ENCODE measurements at places on chromosomes 2 and 18. TPM values are rescaled to one million over a fixed set of nuclear protein-coding genes. Genes with fewer than 3 reads are reported as not detected.

The SULT1C4 gene
- total RNA-seq, result not detected

GRCh38 chr2:201779901-201780673 is 646 bp downstream of the ALS2 start:
- no peak for DNase-seq

DNA sequence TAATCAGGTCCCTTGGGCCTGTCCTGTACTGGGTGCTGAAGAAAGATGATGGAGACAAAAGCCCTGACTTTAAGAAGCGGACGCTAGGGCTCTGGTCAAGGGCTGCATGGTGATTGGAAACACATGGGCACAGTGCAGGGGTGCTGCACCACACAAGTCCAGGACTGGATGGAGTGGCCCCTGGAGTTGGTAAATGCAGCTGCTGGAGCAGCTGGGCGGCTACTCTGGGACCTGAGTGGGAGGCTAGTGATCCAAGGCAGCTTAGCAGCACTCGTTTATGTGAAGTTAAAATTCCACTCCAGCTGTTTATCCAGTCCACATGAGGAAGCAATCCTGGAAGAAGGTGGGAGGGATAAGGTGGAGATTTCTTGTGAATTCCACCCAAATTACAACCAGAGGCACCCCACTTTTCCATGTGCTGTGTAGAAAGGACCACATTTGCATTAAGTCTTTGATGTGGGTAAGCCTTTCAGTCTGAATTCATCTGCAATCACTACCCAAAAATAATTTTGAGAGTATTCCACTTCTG is 24.9 kb downstream of the MERTK start:
- DNase-seq, result no peak

- no peak for DNase-seq
These were observed 118.3 kb downstream of the MAP3K20 start for GRCh38 chr2:173193925-173194324.

The AFG3L2 gene
- total RNA-seq, result 61.9 TPM

The PLEK gene
- total RNA-seq, result 0.36 TPM

GRCh38 chr2:3601561-3602271 is 6.8 kb downstream of the COLEC11 start:
- no peak for DNase-seq

DNA sequence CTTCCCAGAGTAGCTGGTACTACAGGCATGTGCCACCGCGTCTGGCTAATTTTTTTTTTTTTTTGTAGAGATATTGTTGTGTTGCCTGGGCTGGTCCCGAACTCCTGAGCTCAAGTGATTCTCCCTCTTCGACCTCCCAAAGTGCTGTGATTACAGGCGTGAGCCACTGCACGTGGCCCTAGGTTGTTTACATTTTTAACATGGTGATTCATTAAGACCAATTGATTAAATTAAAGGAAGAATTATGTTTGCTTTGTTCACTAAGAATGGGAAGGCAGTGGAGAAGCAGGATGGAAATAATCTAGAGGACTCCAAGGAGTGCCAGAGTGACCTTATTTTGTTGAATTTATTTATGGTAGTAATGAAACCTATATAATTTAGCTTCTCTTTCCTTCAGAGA is 7.5 kb downstream of the LCLAT1 start:
- no peak for DNase-seq

The RAB27B gene
- total RNA-seq, result 99.0 TPM

GRCh38 chr2:238107525-238108422 is 7.6 kb downstream of the ESPNL start:
- peak; percentile 74 for DNase-seq

DNA sequence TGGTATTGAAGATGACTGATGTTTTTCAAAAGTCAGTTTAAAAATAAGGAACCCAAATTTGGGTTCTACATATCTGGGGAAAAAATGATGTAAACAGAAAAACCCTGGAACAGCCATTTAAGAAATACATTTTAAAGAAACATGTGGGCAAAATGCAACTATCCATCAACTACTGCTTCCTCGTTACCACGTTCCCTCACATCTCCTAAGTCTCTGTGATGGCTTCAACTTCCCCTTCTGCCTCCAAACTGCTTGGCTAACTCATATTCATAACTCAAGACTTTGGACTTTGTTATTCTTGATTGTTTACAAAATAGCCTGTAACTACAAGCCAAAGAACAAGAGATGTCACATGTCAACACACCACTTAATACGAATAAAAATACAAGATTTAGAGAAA is 116.3 kb downstream of the DYM start:
- no peak for DNase-seq

The HSBP1L1 gene
- total RNA-seq, result 9.4 TPM

The UNC80 gene
- total RNA-seq, result not detected

DNA sequence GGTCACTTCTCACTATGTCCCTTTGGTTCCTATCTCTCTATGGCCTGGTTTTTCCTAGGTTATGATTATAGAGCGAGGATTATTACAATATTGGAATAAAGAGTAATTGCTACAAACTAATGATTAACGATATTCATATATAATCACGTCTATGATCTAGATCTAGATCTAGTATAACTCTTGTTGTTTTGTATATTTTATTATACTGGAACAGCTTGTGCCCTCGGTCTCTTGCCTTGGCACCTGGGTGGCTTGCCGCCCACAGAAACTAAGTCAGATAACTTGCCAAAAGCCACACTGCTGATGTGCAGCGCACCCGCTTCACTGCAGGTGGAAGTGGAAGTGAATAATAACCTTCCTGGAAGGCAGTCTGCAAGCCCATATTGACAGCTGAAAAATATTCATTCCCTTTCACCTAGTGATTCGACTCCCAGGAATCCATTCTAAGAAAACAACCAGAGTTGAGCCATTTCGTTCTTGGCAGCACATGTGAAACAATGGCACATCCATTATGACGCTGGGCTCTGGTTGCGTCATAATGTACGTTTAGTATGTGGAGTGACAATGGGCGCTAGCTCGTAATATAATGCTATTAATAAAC is 725 bp upstream of the ANKRD53 start:
- DNase-seq, result peak; percentile 95

The WDCP gene
- total RNA-seq, result 8.3 TPM

The MC4R gene
- total RNA-seq, result not detected

The HOXD1 gene
- total RNA-seq, result not detected

- DNase-seq, result no peak
These were observed 48.9 kb upstream of the BCL11A start for GRCh38 chr2:60602388-60602787.

- no peak for DNase-seq
These were observed 130.2 kb downstream of the DTNA start for GRCh38 chr18:34840256-34840826.

The TMEM178A gene
- 0.29 TPM for total RNA-seq

DNA sequence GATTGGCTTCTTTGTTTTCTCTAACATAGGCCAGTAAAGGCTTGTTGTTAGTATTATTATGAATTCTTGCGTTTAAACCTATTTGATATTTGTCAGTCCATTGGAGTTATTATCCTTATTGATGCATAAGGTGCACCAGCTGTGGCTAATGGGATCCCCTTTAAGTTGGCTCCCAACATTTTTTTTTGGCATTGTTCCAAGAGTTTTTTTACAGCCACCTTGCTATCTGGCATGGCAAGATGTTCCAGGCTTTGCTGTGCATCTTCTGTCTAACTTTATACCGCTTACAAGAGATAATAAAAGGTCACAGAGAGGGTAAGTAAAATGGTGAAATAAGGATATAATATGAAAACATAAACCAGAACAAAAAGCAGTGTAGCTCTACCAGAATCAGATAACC is 157.5 kb upstream of the TACR1 start:
- DNase-seq, result no peak

The RAB6D gene
- under 0.01 TPM for total RNA-seq

- DNase-seq, result no peak
These were observed 123.4 kb downstream of the LAMA1 start for GRCh38 chr18:6994056-6994770.

- peak; percentile 93 for DNase-seq
These were observed 530 bp downstream of the GALNT1 start for GRCh38 chr18:35581898-35582641.

The ASAP2 gene
- 66.2 TPM for total RNA-seq

The RPRD1A gene
- 36.2 TPM for total RNA-seq

- peak; percentile 78 for DNase-seq
These were observed 874 bp downstream of the WDR43 start for GRCh38 chr2:28895189-28895893.

The UPP2 gene
- total RNA-seq, result not detected

DNA sequence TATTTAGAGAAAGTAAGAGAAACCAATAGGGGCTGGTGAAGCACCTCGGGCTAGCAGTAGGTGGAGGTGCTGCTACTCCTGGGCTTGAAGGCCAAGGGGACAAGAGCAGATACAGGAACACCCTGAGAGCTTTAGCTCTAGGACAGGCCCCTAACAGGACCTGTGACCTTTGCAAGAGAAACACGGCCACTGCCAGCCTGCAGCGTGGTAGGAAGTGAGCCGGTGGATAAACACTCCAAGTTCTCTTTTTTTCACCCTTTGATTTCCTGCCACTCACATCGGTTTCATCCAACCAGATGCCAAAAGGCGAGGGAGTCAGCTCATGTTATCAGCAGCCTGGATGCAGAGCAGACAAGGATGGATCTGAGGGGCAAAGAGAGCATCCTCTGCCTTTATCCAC is 66.8 kb upstream of the SPRED2 start:
- DNase-seq, result no peak

The CD207 gene
- total RNA-seq, result not detected

The BMP10 gene
- total RNA-seq, result not detected

DNA sequence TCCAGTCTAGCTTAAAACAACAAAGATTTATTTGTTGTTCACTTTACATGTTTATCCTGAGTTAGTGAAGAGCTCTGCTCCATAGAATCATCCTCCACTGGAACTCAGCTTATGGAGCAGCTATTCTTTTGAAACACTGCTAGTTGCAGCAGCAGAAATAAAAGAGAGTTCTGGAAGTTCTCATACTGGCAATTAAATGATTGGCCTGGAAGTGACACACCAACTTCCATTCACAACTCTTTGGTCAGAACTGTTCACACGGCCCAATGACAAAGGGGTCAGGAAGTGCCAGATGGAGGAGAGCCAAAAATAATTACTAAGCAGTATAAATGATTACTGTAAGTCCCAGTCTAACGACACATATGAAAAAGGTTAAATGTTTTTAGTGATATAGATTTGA is 39.1 kb downstream of the FBXO11 start:
- peak; percentile 65 for DNase-seq

DNA sequence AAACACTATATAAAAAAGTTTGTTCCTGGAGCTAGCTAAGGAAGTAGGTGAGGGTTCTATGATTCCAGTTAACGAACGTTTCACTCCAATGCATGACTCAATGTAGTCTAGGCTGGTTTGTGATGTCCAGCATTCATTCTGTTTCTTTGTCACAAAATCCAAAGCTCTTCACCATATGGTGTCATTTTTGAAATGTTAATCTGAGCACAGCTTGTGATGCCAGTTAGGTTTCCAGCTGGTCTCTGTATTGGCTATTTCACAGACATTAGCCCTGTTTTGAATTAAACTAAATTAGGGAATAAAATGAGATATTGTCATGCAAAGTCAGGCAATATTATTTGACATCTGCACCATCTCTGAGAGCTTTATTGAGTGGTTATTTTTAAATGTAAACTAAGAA is 159.4 kb downstream of the RBM43 start:
- peak; percentile 36 for DNase-seq

- no peak for DNase-seq
These were observed 119.1 kb upstream of the SCN1A start for GRCh38 chr2:166246901-166247300.
